BJ (cell line): ENCODE measurements at places on chromosomes 7 and 10.
A peak's percentile ranks its signal among the peaks of the same experiment; 100 is the strongest.

DNA sequence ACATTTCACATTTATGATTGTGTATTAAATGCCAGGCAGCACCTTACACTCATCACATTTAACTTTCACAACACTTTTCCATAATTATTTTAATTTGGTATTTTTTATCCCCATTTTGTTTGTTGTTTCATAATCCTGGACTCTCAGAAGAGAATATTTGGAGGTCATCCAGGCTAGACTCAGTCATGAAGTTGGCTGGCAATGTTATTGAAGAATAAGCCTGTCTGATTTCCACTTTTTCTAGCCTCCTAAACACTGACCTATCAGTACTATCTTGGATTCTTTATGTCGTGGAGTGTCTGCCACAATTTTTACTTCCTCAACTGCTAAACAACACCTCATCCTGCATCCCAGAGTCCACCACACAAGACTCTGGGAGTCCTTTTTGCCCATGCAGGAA, 372.3 kb upstream of the NRP1 start:
- DNase-seq = no peak

DNA sequence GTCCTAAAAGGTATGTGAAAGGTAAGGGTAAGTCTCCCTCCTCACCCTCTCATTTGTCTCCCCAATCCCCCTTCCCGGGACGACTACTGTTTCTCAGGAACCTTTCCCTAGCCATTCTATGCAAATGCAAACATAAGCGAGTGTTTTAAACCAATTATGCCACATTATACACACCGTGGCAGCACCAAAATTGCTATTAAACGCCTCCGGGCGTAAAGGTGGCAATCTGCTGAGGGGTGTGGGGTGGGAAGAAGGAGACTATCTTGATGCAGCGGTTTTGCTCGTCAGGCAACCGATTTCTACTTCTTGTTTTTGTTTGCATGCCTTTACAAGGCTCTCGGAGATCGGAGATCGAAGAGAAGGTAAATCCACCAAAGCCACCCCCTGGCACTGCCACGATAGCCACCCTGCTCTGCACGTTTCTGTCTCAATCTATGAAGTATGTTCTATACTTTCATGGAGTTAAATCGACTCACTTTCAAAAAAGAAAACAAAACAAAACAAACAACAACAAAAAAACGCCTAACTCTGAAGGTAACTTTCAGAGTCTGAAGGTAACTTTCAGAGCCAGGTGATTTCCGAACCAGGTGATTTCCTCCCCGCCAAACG, 46.0 kb upstream of the CDK1 start:
- no peak for DNase-seq

GRCh38 chr7:108717781-108718180, 148.1 kb downstream of the DNAJB9 start:
- no peak for DNase-seq

DNA sequence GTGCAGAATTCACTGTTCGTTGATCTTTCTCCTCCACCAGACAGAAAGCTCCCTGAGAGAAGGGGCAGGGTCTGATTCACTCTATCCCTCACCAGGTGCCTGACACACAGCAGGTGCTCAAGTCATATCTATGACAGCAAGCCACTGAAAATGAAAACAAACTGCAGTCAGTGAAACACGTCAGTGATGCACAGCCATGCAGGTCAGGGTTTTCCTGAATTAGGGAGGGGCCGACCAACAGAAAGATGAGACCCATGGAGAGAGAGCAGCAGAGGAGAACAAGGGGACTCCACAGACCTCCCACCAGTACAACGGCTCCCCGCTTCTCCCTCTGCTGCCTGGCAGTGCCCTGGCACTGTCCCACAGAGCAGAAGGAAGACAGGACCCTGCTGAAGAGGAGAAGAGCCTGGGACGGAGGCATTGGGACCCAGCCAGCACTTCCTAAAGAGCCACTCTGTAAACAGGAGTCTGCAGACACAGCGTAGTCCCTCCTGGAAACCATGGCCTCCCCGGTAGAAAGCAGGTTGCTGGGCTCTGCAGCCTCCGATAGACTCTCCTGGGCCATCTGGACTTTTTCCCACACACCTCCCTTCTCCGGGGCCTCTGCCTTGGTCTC, 50.3 kb downstream of the FAM53B start:
- DNase-seq = no peak

DNA sequence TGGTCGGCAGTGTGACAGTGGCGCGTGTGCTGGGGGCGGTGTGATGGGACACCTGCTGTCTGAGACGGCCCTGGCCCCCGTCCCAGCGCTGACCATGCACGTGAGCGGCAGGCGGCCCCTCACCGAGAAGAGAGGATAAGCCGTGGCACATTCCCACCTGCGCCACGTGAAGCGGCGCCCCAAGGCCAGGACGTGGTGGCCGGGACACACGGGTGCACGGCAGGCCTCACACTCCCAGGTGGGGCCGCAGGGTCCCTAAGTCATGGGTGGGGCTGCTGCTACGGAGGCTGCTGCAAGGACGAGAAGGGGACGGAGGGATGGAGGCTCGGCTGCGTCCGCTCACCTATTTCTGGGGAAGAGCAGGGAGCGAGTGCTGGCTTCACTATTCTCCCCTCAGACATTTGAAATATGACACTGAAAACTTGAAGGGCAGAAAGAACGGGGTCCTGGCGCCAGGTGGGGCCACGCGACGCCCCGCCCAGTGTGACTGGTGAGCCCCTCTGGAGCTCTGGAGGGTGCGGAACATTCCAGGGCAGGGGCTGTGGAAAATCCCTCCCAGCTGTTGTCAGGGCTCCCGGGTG, 7.5 kb downstream of the CYP2W1 start:
- DNase-seq = no peak

DNA sequence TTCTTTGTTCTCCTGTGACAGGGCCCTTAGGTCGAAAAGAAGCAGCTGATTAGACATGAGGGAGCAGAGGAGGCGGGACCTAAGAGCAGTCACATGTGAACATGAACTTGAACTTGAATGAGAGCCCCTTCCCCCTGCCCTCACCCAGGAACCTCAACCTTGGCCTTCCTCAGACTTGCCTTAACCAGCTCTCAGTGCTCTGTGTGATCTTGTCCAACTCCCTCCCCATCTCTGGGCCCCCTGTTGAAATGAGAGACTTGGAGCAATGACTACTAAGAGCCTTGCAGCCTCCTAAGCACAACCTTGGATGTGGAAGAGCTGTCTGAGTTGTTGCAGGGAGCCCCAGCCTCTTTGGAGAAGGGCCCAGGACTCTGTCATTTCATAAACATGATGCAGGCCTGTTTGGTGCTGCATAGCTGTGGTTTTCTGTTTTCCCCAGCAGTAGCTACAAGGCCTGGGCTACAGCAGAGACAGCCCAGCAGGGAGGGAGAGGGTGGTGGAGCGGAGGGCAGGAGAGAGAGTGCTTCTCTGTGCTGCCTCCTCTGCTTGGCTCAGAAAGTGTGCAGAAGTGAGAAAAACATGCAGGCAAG, 123.9 kb upstream of the ZMIZ1 start:
- DNase-seq = peak; percentile 93

DNA sequence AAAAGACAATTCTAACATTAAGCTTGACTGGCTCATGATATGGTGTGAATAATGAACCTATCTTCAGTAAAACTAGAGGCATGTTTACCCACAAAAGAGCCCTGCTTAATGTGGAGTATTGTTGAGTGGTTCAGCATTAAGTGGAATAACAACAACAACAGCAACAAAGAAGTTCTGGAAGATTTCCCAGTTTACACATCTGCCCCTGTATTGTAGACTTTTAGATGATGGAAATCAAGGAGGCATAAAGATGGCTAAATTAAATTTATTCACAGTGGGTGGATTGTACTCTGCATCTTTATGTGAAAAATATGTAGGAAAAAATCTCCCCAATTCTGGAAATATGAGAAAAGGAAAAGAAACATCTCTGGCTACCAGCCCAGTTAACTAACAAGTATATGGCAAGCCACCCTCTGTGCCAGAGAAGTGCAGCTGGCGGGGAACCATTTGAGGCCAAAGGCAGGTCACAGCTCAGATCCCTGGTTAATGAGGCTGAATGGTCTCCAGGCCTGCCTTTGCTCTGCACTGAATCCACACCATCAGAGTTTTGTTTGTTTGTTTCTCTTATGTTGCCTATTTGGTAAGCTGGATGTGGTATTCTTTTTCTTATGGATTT, 186.0 kb downstream of the SEMA3D start:
- no peak for DNase-seq

DNA sequence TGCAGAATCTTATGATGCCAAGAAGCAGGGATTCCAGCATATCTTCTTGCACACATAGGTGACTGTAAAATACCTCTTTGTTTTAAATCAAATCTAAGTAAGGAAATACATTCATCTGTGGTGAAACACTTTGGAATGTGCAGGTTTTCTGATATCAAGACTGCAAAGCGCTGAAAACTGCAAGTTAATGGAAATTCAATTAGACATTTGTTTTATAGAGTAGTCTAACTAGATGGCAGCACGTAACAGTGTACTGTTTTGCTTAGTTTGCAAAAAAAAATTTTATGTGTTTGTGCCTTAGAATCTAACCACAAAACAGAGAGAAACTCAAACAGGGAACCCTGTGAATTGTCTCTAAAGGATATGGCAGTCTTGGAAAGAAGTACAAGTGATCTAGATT, 259.2 kb downstream of the HDAC9 start:
- no peak for DNase-seq

- no peak for DNase-seq
Observed at GRCh38 chr7:139773371-139773770, 4.4 kb downstream of the HIPK2 start.

DNA sequence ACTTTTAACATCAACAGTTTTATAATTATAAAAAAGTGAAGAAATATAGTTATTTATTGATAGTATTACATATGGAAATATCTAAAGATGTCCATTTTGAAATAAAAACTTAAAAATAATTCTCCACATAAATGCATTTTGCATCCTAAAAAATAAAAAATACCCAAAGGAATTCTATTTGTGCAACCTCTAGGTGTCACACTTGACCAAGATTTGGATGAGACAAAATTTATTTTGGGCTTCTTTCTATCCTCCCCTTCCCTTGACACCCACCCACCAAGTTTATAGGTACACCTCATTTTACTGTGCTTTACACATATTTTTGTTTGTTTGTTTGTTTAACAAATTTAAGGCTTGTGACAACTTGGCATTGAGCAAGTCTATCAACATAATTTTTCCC, 3.3 kb upstream of the THSD7A start:
- no peak for DNase-seq

- DNase-seq = no peak
Observed at GRCh38 chr10:127962205-127962604, 55.3 kb downstream of the PTPRE start.

GRCh38 chr10:58016614-58017013, 251.1 kb downstream of the IPMK start:
- no peak for DNase-seq
